Panc1 (cell line): ENCODE measurements at places on chromosomes 7 and 10. TPM values are rescaled to one million over a fixed set of nuclear protein-coding genes. Genes with fewer than 3 reads are reported as not detected.
A peak's percentile ranks its signal among the peaks of the same experiment; 100 is the strongest.

The DKK1 gene
- total RNA-seq = 563 TPM

GRCh38 chr10:4434516-4435071 lies 391.4 kb upstream of the AKR1E2 start:
- no peak for DNase-seq
- no peaks in the 10 kb centered on the region for H3K27me3 ChIP-seq
- no peaks in the 10 kb centered on the region for H3K36me3 ChIP-seq

The PLEKHS1 gene
- 0.21 TPM for total RNA-seq

DNA sequence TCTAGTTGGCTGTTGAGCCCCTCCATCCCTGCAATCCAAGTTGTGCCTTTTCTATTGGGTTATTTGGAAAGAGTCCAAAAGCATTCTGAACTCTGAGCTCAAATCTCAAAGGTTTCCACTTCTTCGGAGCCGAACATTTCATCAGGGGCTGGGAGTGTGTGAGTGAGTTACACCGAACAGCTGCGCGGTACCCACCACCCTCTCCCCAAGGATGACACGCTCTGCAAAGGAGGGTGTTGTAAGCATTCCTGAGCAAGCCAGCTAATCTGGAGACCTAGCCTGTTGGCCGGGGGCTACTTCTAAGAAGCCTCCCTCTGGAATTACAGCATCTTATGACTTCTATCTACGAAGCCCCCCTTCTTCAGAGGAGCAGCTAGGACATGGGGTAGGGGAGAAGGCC lies 270.5 kb downstream of the CREB5 start:
- no peaks in the 10 kb centered on the region for H3K36me3 ChIP-seq
- no peak overlapping the region for H3K4me3 ChIP-seq
- H3K27ac ChIP-seq = no peak overlapping the region
- H3K4me1 ChIP-seq = peaks cover 17% of the 10 kb centered on the region
- no peak for DNase-seq

The LRRD1 gene
- 0.05 TPM for total RNA-seq

The ZNF438 gene
- 2.0 TPM for total RNA-seq

- no peak for DNase-seq
- H3K4me1 ChIP-seq = no peaks in the 10 kb centered on the region
- no peaks in the 10 kb centered on the region for H3K36me3 ChIP-seq
- no peaks in the 10 kb centered on the region for H3K27me3 ChIP-seq
These were observed 132.6 kb downstream of the CHRM2 start for GRCh38 chr7:137001041-137001440.

DNA sequence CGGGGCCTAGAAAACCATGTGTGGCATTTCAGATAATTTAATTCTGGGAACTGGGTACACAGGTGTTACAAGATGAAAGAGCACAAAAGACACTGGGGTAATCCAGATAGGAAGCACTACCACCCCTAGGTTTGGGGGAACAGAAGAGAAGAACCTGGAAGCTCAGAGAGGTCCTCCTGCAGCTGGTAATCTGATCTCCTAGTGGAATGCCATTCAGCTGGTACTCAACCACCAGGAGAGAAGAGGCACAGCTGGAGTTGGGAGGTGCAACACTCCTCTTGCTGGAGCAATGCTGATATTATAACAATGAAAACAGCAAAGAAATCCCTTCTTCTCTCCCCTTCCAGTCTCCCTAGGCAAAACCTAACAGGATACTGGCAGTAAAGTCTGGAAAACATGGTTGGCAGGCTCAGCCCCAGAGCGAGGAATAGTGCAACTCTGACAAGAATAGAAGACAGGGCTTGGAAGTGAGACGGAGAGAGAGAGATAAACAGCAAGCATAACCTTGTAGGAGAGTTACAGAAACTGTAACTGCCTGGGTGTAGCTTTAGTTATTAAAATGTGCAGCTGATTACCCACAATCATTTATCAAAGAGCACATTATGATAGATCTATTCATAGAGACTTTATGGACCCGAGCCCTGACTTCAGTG lies 35.0 kb downstream of the NRF1 start:
- peaks cover 9% of the 10 kb centered on the region for H3K4me1 ChIP-seq
- H3K4me3 ChIP-seq = no peak overlapping the region
- no peaks in the 10 kb centered on the region for H3K27me3 ChIP-seq
- H3K27ac ChIP-seq = no peak overlapping the region
- no peak for DNase-seq

The CUZD1 gene
- 2.9 TPM for total RNA-seq

The ELN gene
- 0.26 TPM for total RNA-seq

The EFCAB10 gene
- not detected for total RNA-seq

DNA sequence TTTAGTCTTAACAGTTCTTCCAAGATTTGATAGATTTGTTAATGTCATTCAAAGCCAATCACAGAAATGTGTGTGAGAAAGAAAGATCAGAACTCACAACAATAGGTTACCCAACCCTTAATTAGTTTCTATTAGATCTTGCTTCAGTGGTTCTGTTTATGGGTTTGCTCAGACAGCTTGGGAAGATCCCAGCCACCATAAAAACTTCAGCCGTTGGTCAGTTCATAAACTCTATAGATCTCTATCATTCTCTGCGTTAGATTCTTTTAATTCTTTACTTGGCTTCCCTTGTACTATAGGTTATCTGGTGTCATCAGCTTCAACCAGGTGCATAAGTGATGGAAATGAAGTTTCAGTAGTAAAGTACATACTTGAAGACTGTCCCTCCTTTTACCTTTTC lies 54.4 kb downstream of the ZNF277 start:
- no peak overlapping the region for H3K27ac ChIP-seq
- H3K36me3 ChIP-seq = no peaks in the 10 kb centered on the region
- no peaks in the 10 kb centered on the region for H3K27me3 ChIP-seq
- H3K4me3 ChIP-seq = no peak overlapping the region

- no peaks in the 10 kb centered on the region for H3K36me3 ChIP-seq
- H3K4me3 ChIP-seq = no peak overlapping the region
- H3K4me1 ChIP-seq = peaks cover 3% of the 10 kb centered on the region
- H3K27me3 ChIP-seq = no peaks in the 10 kb centered on the region
These were observed 91.8 kb upstream of the KMT2C start for GRCh38 chr7:152527610-152528032.

DNA sequence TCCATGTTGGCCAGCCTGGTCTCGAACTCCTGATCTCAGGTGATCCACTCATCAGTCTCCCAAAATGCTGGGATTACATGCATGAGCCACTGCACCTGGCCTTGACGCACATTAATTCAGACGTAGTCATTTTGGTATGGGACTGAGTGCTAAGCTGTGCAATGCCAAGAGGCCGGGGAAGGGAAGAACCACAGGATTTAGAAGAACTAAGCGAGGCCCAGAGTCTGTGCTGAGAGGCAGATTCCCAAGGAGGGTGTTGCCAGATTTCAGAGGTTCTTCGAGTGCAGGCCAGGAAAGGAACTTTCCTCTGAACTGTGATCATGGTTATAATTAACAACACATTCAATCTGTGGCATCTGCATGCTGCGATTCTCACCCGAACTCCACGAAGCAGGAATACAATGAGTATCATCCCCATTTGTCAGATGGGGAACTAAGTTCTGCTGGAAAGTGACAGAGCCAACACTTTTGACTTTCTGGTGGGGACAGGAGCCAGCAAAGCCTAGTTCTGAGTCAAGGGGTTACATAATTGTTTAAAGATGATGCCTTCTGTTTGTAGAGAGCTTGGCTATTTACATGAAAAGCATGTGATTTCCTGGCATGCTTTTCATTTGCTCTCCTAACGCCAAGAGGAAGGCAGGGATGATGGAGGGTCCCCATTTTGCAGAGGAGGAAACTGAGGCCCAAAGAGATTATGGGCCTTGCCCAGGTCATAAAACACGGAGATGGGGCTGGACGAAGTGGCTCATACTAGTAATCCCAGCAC lies 6.2 kb upstream of the ZAN start:
- no peak overlapping the region for H3K27ac ChIP-seq
- 0 out of 2 replicates have a peak, but pooled peaks cover 8% of the 10 kb centered on the region for H3K4me1 ChIP-seq
- peak; percentile 22 for DNase-seq
- no peak overlapping the region for H3K4me3 ChIP-seq

GRCh38 chr10:82969405-82969804 lies 1094.4 kb downstream of the NRG3 start:
- DNase-seq = no peak
- H3K36me3 ChIP-seq = no peaks in the 10 kb centered on the region
- no peak overlapping the region for H3K27ac ChIP-seq
- no peaks in the 10 kb centered on the region for H3K27me3 ChIP-seq
- no peaks in the 10 kb centered on the region for H3K4me1 ChIP-seq
- no peak overlapping the region for H3K4me3 ChIP-seq
